ENCODE measurements at places on chromosomes 2 and 18.

GRCh38 chr2:157903151-157903550, 27.0 kb upstream of the ACVR1 start:
- DNase-seq, result no peak

DNA sequence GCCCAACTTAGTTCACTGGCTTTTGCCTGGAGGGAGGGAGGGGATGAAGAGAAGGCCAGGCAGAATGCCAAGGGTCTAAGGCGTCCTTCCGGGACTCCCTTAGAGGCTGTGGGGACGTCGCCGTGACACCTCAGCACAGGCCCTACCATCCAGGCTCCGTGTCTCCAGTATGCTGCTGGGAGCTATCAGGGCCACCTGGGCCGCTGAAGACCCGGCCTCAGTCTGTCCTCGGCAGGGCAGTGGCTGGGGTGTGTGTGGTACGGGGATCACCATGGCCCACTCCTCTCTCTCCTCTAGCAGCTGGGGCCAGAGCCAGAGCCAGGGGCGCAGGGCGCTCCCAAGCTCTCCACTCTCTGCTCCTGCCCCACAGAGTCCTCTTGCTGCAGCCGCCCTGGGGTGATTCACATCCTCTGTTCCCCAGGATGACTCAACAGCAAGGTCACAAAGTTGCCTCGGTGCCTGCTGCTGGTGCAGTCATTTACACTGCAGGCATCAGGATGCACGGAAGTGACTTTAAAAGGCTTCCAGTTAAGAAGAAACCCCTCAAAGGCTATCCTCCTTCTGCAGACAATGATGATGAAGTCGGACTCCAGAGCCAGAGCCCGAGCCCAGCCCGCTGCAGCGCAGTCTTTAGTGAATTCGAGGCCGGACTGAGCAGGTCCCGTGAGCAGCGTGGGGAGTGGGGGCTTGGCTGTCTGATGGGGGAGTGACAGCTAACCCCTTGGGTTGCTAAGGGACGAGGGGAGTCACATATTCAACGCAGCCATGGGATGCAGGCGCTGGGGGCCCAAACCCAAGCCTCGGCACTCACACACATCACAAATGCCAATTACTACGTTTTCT, 31.9 kb downstream of the SNORC start:
- peak; percentile 92 for DNase-seq

- DNase-seq, result no peak
Observed at GRCh38 chr18:75074196-75075015, 134.5 kb downstream of the PTGR3 start.

DNA sequence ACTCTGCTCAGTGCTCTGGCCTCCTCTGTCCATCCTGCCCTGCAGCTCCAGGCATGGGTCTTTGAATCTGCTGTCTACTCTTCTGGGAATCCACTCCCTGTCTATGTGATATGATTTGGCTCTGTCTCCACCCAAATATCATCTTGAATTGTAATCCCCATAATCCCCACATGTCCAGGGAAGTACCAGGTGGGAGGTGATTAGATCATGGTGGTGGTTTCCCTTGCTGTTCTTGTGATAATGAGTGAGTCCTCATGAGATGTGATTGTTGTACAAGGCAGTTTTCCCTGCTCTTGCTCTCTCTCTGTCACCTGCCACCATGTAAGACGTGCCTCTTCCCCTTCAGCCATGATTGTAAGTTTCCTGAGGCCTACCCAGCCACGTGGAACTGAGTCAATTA, 881.8 kb upstream of the ID2 start:
- DNase-seq, result no peak

DNA sequence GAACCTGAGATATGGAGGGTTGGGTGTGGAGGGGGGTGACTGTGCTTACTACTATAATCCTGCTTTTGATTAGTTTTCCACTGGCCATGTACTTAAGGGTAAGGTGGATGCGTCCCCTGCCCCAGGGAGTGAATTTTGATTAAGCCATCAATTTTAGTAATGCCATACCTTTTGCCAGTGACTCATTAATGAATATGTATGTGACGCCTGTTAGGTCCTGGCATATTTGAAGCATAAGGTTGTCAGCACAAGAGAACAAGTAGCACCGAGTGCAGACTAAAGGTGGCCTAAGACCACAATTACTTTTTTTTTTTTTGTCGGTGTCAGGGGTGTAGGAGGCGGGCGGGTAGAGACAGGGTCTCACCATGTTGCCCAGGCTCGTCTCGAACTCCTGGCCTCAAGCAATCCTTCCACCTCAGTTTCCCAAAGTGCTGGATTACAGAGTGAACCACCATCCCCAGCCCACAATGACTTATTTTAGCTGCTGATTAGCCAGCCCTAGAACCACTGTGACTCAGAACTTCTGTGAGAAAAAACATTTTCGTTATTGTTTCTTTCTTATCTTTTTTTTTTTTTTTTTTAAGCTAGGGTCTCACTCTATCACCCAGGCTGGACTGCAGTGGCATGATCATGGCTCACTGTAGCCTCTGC, 7.0 kb downstream of the TANC1 start:
- peak; percentile 35 for DNase-seq

- DNase-seq, result peak; percentile 75
Observed at GRCh38 chr2:149661844-149662243, 74.3 kb upstream of the MMADHC start.

GRCh38 chr2:207819021-207819797, 49.5 kb upstream of the FZD5 start:
- DNase-seq, result no peak

GRCh38 chr2:16151281-16151570, 210.9 kb downstream of the MYCN start:
- DNase-seq, result no peak

DNA sequence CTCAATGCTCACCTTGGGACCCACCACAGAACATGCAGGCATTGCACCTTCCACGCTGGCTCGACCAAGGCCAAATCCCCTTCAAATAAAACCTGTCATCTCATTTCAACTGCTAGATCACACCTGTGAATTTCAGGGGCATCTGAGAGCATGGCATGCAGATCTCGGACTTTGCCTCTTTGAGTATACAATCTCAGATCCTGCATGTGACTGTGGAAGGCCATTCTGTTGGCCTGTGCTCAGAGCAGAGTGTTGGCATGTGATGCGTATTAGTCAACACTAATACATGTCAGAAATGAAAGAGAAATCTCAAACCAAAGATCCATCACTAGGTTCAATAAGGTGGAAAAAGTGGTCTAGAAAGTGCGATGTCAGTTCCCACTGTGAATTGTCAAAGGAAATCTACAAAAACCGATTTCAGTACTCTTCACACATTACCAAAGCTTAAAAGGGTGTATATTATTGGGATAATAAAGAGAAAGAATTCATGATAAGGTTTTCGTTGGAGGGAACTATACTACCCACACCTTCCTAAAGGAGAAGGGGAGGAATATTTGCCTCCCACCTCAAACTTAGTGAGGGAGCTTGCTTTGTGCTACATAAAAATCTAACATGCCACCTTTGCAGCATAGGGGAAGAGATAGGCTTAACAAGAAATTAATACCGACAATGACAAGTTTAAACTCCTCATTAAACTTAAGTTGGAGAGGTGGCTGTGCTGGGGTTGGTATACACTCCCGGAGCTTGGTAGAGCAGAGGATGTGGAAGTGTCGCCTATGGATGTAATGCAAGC, 7.8 kb downstream of the XDH start:
- DNase-seq, result no peak

GRCh38 chr2:169081551-169081950, 12.2 kb downstream of the DHRS9 start:
- no peak for DNase-seq

GRCh38 chr2:8103085-8103708, 578.7 kb upstream of the ID2 start:
- DNase-seq, result no peak

DNA sequence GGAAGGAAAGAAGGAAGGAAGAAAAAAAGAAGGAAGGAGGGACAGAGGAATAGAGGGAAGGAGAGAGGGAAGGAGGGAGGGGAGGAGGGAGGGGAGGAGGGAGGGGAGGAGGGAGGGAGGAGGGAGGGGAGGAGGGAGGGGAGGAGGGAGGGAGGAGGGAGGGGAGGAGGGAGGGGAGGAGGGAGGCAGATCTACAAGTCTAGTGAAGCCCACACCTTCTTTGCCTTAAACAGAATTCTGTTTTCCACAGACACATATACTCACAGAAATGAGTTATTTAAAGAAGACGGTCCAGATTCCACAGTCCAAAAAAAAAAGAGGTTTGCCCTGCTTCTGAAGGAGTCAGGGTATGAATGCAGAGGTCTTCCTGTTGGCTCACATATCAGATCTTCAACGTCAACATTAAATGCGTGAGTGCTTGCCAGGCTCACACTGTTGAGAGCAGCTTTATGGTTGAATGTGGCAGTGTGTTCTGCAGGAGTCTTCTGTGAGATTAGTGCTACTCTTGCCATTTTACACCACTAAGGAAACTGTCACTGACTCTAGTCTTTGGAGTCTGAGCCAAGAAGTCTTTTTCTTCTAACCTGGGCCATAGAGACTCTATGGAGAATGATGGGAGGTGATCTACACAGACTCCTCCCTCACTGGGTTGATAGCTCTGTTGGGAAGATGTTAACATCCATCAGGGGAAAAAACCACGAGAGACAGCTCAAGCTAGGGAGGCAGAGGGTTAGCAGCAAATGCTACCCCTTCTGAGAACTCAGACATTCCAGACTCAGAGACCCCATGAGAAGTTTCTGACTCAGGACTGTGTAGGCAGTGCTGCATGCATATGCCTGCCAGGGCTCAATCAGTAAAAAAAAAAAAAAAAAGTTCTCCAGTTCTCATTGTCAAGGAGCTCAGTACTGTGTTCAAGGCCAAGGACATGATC, 23.3 kb downstream of the PAX8 start:
- DNase-seq, result no peak

DNA sequence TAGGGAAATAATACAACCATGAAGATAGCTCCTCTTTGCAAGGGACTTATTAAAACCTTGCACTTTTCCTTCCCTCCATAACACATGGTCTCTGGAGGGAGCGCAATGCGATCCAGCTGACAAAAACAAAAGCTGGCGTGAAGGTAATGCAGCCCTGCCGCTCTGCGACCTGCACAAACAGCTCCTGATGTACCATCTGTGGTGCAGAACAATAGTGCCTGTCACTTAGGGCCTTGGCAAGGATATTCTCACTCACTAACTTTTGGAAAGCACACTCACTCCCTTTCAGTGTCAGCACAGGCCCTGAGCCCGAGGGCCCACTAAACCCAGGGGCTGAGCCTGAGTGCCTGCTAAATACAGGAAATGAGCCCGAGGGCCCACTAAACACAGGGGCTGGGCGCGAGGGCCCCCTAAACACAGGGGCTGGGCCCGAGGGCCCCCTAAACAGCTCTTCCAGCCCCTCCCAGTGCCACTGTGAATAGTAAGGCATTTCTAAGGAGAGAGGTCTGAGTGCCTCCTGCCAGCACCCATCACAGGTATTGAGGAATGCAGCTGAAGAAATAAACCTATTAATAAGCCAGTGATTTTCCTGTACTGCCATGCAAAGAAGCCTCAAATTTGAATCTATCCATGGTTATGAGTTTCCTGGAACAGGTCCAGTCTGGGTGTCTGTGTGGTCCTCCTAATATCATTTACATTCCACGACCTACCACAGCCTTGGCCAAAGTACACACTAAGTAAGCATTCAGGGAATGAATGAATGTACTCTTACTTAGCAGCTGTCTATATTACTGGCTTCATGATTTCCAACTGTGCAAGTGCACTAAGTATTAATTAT, 9.3 kb downstream of the L3MBTL4 start:
- DNase-seq, result peak; percentile 36

DNA sequence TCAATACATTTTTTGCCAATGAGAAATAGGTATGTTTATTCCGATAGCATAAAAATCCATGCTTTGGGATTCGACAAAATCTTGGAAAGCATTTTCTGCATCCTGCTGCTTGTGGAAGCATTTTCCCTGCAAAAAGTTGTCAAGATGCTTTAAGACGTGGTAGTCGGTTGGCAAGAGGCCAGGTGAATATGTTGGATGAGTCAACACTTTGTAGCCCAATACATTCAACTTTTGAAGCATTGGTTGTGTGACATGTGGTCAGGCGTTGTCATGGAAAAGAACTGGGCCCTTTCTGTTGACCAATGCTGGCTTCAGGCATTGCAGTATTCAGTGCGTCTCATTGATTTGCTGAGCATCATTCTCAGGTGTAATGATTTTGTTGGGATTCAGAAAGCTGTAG, 764.5 kb downstream of the TRIB2 start:
- peak; percentile 1 for DNase-seq

- no peak for DNase-seq
Observed at GRCh38 chr2:135409436-135409835, 121.6 kb downstream of the ZRANB3 start.

DNA sequence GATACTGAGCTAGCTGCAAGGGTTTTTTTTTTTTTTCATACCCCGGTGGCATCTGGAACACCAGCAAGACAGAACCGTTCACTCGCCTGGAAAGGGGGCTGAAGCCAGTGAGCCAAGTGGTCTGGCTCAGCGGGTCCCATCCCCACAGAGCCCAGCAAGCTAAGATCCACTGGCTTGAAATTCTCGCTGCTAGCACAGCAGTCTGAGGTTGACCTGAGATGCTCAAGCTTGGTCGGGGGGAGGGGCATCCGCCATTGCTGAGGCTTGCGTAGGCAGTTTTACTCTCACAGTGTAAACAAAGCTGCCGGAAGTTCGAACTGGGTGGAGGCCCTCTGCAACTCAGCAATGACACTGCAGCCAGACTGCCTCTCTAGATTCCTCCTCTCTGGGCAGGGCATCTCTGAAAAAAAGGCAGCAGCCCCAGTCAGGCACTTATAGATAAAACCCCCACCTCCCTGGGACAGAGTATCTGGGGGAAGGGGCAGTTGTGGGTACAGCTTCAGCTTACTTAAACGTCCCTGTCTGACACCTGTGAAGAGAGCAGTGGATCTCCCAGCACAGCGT, 5.1 kb upstream of the MIB1 start:
- peak; percentile 61 for DNase-seq

GRCh38 chr2:206256706-206257205, 17.7 kb upstream of the ZDBF2 start:
- no peak for DNase-seq

DNA sequence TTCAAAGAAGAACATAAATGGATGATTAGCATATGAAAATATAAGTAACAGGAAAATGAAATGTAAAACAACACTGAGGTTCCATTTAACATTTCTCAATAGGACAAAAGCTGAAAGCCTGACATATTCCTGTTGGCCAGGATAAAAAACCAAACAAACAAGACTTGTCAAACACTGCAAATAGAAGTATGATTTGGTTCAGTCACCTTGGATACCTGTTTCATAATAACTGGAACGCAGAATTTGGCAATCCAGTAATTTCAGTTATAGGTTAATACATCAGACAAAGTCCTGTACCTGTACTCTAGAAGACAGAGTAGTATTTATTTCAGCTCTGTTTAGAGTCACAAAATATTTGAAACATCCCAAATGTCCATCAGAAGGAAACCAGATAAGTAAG, 16.5 kb upstream of the EVA1A start:
- DNase-seq, result no peak

Measured in brain microvascular endothelial cell (primary cell).